ENCODE measurements at places on chromosomes 2 and 18.
A peak's percentile ranks its signal among the peaks of the same experiment; 100 is the strongest.

GRCh38 chr2:1900732-1901131 is 156.4 kb upstream of the PXDN start:
- no peak for DNase-seq

GRCh38 chr2:207395535-207396251 is 134.1 kb upstream of the CREB1 start:
- no peak for DNase-seq

- DNase-seq, result peak; percentile 59
These were observed 54.9 kb downstream of the EXOC6B start for GRCh38 chr2:72770879-72771461.

GRCh38 chr2:174553811-174554493 is 43.7 kb downstream of the WIPF1 start:
- DNase-seq, result no peak

- DNase-seq, result peak; percentile 71
These were observed 396.8 kb downstream of the NCKAP5 start for GRCh38 chr2:133171393-133172004.

- no peak for DNase-seq
These were observed 22.7 kb upstream of the DSC1 start for GRCh38 chr18:31185186-31185950.

- DNase-seq, result no peak
These were observed 29.0 kb upstream of the REL start for GRCh38 chr2:60852282-60852860.

- no peak for DNase-seq
These were observed 563.4 kb upstream of the POU3F3 start for GRCh38 chr2:104290566-104290891.

- no peak for DNase-seq
These were observed 120.2 kb downstream of the MYO3B start for GRCh38 chr2:170298115-170298514.

GRCh38 chr18:78528411-78529258 is 451.0 kb upstream of the SALL3 start:
- DNase-seq, result peak; percentile 1

GRCh38 chr2:45930396-45930792 is 278.9 kb downstream of the PRKCE start:
- no peak for DNase-seq

DNA sequence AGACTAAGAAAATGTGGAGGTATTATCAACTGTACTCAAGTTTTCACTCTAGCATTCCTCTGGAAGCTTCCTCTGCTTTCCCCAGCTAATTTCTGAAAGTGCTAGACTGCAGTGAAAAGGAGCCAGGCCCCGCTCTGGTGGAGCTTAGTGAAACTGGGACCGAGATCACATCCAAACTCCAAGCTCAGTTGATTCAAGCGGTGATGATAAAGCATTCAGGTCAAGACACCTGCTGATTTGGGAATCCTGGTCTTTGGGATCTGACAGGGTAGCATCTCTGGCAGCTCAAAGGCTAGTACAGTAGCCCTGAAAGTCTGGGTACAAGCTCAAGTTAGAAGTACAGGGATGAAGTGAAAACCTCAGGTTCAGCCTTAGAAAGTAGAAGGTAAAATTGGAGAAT is 120.2 kb upstream of the CRIM1 start:
- no peak for DNase-seq

GRCh38 chr2:160697817-160698216 is 204.2 kb upstream of the RBMS1 start:
- no peak for DNase-seq

GRCh38 chr2:177391822-177392372 is 676 bp upstream of the AGPS start:
- no peak for DNase-seq

- no peak for DNase-seq
These were observed 190.2 kb upstream of the FN1 start for GRCh38 chr2:215626063-215626462.

- DNase-seq, result no peak
These were observed 551.1 kb downstream of the ZEB2 start for GRCh38 chr2:143968860-143969259.

GRCh38 chr2:242001853-242002252 is 132.3 kb downstream of the RTP5 start:
- DNase-seq, result no peak

- DNase-seq, result no peak
These were observed 63.4 kb upstream of the CHRNA1 start for GRCh38 chr2:174827371-174828369.

- no peak for DNase-seq
These were observed 74.2 kb downstream of the NFATC1 start for GRCh38 chr18:79469751-79470505.

- no peak for DNase-seq
These were observed 509.7 kb upstream of the MYT1L start for GRCh38 chr2:2840681-2841300.

DNA sequence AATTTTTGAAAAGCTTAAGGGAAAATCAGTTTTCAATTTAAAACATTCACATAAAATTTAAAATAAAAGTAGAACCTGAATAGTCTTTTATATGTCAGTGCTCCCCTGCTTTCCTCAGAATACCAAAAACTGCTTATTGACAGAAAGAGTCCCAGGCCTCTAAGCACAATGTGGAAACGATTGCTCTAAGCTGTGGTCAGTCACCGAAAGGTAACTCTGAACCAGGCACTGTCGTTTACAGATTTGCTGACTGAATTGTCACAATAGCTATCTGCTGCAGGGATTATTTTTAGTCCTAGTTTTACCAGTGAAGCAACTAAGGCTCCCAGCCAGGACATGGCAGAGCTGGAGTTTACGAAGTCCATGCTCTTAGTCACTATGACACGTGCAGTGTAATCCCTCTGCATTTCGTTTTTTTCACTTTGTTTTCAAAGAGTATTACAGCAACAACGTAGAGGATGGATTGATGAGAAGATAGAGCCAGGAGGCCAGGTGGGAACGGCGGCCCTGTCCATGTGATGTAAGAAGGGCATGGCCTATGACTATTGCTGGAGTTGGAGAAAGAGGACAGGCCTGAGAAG is 28.1 kb upstream of the TMEM247 start:
- DNase-seq, result no peak

GRCh38 chr2:180033993-180034894 is 27.1 kb upstream of the CWC22 start:
- DNase-seq, result peak; percentile 98

DNA sequence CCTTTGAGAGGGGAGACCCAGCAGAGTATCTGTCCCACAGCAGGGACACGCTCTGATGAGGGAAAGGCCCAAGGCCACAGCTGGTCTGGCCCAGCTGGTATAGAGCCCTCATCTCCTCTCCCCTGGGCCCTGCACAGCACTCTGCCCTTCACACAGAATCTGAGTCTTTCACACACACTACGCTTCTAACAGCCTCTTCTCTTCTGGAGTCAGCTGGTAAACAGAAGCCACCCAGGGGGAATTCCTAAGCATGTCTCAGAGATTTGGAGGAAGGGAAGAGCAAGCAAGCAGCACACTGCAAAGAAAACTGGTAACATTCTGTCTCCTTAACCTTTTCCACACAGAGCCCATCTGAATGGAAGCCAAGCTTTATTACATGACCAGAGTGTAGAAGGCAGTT is 121.1 kb upstream of the ACAA2 start:
- no peak for DNase-seq

DNA sequence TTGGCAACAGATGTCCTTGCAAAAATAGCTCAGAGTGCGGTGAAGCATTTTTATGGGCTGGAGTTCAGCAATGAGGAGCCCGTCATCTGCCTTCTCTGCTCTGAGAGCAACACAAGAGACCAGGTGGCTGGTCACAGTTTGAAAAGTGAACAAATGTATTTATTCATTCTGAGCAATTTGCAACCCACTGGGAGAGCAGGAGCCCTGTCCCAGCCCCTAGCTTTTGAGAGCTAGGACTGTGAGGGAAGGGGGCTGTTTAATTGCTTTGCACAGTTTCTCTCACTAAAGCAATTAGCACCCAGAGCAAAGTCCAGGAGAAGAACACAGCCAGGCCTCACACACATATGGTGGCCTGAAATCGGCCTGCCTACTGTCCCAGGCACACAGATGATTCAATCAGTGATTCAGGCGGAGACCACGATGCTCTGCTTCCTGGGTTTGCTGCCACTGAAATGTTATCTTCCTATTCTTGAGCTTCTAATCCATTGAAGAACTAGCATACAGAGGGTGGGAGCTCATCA is 646.1 kb upstream of the ACVR2A start:
- DNase-seq, result no peak

- DNase-seq, result no peak
These were observed 267.8 kb downstream of the TNS1 start for GRCh38 chr2:217735034-217735433.

- DNase-seq, result no peak
These were observed 128.7 kb downstream of the XIRP2 start for GRCh38 chr2:167017021-167017420.

GRCh38 chr18:58177004-58177717 is 133.1 kb downstream of the NEDD4L start:
- DNase-seq, result no peak

GRCh38 chr2:216354306-216354705 is 18.0 kb downstream of the MARCHF4 start:
- DNase-seq, result no peak

GRCh38 chr2:67037655-67038054 is 359.5 kb upstream of the ETAA1 start:
- DNase-seq, result peak; percentile 69

DNA sequence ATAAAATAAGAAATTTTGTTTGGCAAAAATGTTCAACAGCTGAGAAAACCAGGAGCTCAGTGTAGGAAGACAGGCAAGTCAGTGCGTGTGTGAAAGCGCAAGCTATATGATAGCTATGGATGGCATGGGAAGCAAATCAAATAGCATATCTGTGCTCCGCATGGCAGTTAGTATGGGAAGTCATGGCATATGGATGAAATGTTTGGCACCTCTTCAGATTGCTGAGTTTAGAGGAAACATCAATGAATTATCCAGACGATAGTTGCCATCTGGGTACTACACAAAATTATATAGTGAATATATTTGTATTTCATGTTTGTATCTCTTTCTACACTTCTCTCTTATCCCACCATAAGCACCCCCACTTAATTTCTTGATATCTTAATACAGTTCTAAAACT is 85.9 kb upstream of the TWSG1 start:
- no peak for DNase-seq

GRCh38 chr2:227871375-227871791 is at the start of gene DAW1:
Gene DAW1, plus strand, starts transcription at chr2:227871631. Its CDS starts 59 bp downstream, at chr2:227871690.
- DNase-seq, result peak; percentile 33

GRCh38 chr2:1222056-1222455 is 191.2 kb upstream of the TPO start:
- no peak for DNase-seq

- DNase-seq, result no peak
These were observed 27.9 kb downstream of the RMND5A start for GRCh38 chr2:86747711-86748639.

GRCh38 chr2:41782306-41783158 is 265.3 kb upstream of the PKDCC start:
- DNase-seq, result peak; percentile 17

GRCh38 chr2:196399722-196400691 is 228.6 kb upstream of the STK17B start:
- DNase-seq, result no peak

DNA sequence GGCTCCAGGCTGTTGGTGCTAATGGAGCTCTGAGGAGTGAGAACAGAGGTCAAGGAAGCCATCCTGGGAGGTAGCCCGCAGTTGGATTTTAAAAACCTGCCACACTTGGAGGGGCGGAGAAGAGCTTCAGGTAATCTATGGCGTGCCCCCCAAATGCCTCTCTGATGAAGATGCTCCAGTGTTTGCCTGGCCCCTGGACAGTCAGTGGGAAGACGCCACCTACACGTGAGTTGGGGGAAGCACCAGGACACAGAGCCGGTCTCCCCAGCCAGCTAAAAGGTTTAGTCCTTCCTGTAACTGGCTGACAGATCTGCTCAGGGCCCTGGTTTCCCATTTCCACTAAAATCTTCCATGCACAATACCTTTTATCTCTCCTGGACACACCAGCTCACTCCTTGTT is 225.0 kb downstream of the TTC32 start:
- no peak for DNase-seq

DNA sequence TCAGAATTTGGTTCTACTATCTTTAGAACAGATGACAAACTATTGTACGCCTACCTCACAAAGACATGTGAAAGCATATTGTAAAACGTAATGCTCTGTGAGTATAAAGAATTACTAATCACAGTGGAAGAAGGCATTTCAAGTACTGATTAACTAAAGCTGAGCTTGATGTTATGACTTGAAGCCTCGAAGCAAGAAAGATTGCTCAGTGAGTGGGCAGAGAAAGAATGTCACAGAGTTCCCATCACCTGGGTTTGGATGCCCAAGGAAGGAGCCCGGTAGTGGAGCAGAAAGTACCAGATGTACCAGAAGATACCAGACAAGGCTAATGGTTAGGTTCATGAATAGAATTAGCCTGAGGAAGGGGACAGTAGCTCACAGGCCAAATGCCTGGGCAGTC is 39.5 kb upstream of the FAM110C start:
- no peak for DNase-seq

- DNase-seq, result no peak
These were observed 797 bp downstream of the NXPH2 start for GRCh38 chr2:138779406-138779780.

DNA sequence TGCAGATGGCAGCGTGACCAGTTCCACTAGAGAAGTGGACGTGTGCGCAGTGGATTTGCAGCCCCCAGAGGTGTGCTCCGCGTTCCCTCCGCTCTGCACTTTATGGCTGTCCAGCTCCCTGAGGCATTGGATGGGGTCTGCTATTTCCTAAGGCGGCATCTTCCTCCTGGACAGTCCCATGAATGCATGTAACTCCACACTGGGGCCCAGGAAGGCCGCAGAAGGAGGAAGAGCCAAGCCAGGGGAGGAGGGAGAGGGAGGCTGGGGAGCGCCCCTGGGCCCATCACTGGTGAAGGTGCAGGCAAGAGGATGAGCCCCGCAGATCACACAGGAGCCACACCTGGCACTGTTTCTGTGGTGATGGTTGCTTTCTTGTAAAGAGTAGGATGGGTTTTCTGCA is 99.1 kb downstream of the PTGR3 start:
- no peak for DNase-seq

GRCh38 chr2:231241755-231242507 is 43.5 kb downstream of the ARMC9 start:
- DNase-seq, result no peak

GRCh38 chr2:47226923-47227220 is 71.8 kb upstream of the STPG4 start:
- DNase-seq, result no peak

DNA sequence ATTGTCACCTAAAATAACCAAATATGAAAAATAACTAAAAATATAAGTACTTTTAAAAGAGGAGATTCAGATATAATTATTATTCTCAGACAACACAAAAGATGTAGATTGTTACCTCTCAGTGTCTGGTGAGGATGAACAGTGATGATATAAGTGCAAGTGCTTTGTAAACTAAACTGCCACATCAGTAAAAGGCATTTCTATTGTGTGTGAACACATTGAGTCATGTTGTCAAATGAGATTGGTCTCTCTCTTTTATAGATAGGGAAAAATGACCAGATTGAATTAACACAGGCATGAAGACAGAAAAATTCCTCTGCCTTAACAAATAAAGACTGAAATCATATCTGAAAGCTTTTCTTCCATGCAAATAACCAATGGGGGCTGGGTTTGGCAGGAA is 182.4 kb upstream of the TMEFF2 start:
- no peak for DNase-seq

GRCh38 chr18:43847164-43848091 is 570.1 kb upstream of the SYT4 start:
- no peak for DNase-seq

- no peak for DNase-seq
These were observed 49.2 kb upstream of the CREB1 start for GRCh38 chr2:207480521-207481040.

- no peak for DNase-seq
These were observed 96.6 kb upstream of the MCFD2 start for GRCh38 chr2:47012189-47012588.

- no peak for DNase-seq
These were observed 6.0 kb upstream of the BMP10 start for GRCh38 chr2:68877079-68877772.
